ENCODE measurements at places on chromosomes 2 and 18.
A peak's percentile ranks its signal among the peaks of the same experiment; 100 is the strongest.

GRCh38 chr18:9961041-9961440 lies 47.2 kb downstream of the VAPA start:
- no peak for DNase-seq

DNA sequence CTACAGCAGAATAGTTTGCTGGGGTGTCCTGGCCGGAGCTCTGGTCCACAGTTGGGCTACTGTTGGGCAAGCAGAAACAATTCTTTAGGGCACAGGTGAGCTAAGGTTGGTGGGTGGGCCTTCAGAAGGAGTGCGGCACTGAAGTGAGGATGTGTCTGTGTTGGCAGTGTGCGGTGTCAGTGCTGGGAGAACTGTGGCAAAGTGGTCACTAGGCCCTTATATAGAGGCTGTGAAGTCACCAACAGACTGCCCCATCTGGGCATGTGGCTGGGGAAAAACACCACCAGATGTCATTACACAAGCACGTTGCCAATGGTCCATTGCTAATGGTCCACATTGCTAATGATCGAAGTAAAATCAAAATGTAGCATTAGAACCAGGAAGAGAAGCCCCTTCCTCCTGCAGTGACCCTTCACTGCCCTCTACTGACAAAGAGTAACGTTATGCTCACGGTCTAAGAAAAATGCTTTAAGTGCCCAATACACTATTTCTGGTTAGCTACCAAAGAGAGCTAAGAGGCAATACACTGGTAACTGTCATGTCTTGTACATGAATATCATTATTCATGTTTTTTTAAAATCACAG lies 21.3 kb downstream of the SCN1A start:
- no peak for DNase-seq

DNA sequence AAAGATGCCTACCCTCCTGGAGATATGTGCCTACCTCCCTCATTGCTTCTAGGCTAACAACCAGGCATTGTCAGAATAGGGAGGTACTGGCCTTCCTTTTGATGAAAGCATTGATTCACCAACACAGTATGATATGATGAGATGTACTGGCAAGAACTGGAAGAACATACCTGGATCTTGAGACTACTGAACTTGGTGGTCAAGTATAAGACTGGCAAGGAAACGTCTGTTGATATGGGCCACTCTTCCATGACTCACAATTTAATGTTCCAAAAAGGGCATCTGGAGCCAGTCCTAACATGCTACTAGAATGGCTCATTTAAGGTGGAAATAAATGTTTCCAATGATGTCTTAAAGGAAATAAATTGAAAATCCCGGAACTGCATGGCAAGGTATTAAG lies 18.1 kb downstream of the DTNB start:
- DNase-seq = no peak

DNA sequence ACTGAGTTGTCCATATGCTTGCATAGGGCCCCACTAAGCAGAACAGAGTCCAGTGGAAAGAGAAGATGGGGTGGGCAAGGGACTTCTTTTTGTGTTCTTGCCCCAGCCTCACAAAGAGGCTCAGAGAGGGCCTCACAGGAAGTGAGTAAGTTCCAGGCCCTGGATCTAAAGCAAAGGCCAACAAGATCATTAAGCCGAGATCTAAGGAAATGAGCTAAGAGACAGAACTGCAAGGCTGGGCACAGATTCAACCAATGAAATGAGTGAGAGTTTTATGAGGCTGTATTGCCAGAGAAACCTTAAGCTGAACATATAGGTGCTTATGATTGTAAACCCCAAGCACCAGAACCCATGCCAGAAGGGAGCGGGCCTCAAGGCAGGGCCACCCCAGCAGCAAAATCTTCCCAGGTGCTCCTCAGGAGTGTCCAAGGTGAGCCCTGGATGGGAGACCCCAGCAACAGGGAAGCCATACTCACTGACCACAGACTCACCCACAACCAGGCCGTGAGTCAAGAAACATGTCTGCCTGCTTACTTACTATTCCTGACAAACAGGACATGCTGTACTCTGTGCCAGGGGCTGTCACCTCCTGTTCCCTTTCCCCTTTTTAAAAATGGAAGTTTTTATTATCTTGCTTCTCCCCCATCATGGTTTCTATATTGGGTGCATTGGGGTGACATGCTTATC lies 40.2 kb downstream of the SLC14A1 start:
- DNase-seq = no peak

DNA sequence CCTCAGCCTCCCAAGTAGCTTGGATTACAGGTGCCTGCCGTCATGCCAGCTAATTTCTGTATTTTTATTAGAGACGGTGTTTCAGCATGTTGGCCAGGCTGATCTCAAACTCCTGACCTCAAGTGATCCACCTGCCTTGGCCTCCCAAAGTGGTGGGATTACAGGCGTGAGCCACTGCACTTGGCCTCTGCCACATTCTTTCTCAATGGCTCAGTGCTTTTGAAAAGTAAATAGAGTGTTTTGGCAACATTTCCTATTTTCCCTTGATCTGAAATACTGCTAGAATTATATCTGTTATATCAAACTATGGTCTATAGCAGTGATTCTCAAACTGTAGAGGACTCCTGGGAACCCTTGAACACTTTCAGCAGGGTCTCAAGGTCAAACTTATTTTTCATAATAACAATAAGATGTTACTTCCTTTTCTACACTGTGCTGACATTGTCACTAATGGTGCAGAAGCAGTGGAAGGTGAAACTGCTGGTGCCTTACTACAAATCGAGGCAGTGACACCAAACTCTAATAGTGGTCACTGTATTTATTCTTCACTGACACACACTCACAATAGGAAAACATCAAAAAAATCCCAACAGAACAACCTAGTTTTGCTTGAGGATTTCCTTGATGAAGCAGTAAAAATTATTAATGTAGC lies 10.6 kb downstream of the DAW1 start:
- DNase-seq = no peak

DNA sequence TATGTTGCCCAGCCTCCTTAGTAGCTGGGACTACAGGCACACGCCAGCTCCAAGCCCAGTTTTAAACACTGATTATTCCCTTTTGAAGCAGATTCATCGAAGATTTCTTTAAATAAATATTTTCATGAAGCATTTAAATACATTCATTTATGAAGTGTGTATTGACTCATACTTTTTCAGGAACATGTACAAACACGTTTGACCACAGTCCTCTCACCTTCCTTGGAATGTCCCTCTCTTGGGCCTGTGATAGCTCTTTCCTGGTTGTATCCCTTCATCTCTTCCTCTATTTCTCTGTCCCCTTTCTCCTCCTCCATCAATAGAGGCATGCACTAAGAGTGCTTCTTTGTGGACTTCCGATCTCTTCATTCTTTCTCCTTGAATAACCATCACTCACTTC lies 2.5 kb downstream of the PSTPIP2 start:
- DNase-seq = no peak

DNA sequence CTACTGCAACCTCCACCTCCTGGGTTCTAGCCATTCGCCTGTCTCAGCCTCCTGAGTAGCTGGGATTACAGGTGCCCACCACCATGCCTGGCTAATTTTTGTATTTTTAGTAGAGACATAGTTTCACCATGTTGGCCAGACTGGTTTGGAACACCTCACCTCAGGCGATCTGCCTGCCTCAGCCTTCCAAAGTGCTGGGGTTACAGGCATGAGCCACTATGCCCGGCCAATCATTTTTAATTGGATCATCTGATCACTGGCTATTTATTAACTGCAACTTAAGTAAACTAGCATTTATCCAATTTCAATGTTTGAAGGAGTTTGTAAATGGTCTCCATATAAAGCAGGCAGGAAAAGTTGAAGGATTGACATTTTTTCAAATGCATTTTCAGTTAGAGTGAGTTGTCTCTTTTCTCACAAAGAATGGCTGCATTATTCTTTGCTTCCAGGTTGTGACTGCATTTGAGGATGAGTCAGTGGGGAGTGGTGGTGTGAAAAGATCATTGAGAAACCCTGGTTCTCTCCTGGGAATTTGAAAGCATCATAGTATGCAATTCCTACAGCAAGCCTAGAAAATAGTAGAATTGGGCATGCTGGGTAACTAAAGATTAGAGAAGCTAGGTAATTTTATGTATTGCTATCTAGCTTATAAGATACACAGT lies 431.1 kb upstream of the ZEB2 start:
- DNase-seq = no peak

- no peak for DNase-seq
These were observed 36.7 kb downstream of the EMX1 start for GRCh38 chr2:72953976-72954375.

- no peak for DNase-seq
These were observed 128.1 kb upstream of the RBMS1 start for GRCh38 chr2:160621748-160622147.

GRCh38 chr2:38622210-38622609 lies 19.5 kb upstream of the HNRNPLL start:
- no peak for DNase-seq

GRCh38 chr2:129277585-129277981 lies 701.9 kb upstream of the RAB6C start:
- no peak for DNase-seq

DNA sequence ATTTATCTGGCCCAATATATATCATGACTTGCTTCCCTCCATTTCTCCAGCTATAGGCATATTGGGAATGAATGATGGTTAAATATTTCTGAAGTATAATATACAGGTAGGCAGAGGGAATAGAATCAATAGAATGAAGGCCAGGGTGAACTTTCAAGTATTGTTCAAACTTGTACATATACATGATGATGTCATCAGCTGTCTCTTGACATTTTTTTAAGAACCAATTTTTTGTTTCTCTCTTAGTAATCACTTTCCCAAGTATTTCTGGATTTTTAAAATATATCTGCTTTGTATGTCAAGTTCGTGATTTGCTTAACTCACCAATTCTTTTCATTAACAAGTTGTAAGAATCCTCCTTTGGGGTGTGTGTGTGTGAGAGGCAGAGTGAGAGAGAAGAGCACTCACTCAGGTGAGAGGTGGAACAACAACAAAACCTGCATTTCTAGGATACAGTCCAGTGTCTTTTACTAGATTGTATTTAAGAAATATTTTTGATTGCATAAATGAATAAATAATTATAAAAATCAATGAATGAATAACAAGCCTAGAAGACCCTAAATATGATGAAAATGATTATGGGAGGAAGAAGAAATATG lies 1239.1 kb downstream of the LRP1B start:
- DNase-seq = no peak

GRCh38 chr2:238956676-238957075 lies 108.8 kb downstream of the TWIST2 start:
- no peak for DNase-seq

- no peak for DNase-seq
These were observed 61.5 kb upstream of the CTIF start for GRCh38 chr18:48477348-48477747.

GRCh38 chr2:240963868-240964703 lies 34.3 kb upstream of the SNED1 start:
- DNase-seq = peak; percentile 1

DNA sequence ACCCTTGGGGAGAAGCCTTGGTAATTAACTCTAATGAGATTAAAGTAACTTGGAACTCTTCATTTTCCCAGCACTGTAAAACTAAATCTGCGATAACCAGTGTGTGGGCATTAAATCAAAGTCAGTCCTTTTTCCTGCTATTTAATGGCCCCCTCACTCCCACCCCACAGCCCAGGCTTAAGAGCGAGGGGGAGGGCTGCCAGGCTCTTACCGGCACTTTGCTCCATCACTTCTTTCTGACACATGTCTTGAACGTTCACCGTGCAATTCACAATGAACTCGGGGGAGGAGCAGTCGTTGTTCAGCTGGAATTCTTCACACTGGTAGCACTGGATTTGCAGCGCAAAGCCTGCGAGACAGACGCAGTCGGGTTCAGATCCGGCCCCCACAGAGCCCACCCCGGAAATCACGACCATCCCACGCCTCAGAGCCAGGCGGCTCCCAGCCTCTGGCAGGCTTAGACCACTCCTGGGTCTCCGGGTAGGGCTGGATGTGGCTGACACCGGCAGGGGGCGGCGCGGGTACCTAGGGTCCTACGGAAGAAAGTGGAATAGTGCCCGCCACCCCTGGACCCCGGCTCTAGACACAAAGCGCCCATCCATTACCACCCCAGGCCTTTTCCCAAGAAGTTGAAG lies 1.7 kb downstream of the LYPD1 start:
- DNase-seq = no peak

GRCh38 chr2:62817995-62818713 lies 112.6 kb downstream of the EHBP1 start:
- no peak for DNase-seq

GRCh38 chr18:73296686-73297085 lies 428.9 kb upstream of the NETO1 start:
- no peak for DNase-seq

GRCh38 chr2:97908208-97908676 lies 87.5 kb downstream of the TMEM131 start:
- no peak for DNase-seq

DNA sequence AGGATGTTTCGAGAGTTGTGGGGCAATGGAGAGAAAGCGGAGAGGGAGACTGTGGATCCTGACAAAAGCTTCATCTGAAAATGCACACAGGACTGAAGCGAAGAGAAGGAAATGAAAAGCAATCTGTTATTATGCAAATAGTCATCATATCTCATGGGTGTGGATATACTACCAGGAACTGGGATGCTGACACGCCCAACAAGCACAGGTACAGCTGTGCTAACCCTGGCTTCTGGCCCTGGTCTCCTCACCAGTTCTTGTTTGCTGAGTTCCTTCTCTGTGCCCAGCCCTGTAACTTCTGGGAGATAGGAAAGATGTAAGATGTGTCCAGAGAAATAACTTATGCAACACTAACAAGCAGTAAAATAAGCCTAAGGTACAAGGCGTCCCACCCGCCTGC lies 358.8 kb downstream of the CMPK2 start:
- no peak for DNase-seq

DNA sequence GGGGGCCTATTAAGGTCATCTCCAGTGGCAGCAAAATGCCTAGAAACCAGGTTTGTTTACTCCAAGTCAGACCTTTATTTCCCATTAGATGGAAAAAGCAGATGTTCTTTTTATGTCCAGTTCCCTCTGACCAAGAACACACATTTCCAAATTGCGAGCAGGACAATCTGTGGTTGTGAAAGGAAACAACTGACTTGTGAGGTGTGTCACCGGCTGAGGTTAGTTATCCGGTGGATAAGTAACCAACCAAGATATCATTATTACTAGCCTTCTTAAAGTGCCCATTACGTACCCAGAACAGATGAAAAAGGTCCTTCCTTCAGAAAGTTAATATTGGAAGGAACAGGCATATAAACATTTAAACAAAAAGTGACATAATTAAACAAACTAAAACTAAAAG lies 112.9 kb downstream of the THADA start:
- no peak for DNase-seq

DNA sequence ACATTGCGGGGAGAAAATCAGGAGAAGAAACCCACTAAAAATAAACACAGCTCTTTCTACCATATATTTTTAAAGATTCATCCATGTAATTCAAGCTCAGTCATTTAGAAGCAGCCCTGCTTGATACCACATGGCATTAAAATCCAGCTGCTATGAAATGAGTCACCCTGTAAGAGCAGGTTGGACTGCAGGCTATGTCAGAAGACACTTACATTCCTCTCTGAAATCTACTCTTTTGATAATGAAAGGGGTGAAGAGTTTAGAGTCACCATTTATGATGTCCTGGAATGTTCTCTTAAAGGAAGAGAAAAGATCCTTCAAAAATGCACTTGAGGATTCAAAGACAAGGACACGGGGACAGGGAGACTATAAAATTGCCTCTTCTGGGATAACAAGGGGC lies 100.6 kb upstream of the APCDD1 start:
- DNase-seq = no peak

Measured in effector CD4-positive, alpha-beta T cell (primary cell).